ENCODE measurements at places on chromosomes 16 and 17. TPM values are rescaled to one million over a fixed set of nuclear protein-coding genes. Genes with fewer than 3 reads are reported as not detected.

- ATAC-seq = no peak
Measured at GRCh38 chr17:67617304-67617899, 100.3 kb upstream of the NOL11 start.

DNA sequence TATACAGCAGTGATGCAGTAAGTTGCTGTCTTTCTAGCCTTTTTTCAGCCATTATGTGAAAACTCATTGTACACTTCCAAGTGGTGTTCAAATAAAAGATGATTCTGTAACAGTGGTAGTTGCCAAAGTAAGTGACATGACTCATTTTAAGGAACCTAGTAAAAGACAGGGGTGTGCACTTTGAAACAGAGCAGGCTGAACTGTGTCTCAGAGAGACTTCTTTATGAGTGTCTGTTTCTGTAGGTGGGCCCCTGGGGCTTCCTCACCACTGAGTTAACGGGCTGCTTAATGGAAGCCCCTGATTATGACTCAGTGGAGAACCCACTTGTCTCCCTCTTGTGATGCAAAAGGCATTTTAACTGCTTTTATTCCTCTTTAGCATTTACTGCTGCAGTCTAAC lies 147.3 kb downstream of the PCTP start:
- peak; percentile 40 for ATAC-seq

GRCh38 chr16:57529391-57530103 lies 6.8 kb downstream of the CCDC102A start:
- no peak for ATAC-seq

DNA sequence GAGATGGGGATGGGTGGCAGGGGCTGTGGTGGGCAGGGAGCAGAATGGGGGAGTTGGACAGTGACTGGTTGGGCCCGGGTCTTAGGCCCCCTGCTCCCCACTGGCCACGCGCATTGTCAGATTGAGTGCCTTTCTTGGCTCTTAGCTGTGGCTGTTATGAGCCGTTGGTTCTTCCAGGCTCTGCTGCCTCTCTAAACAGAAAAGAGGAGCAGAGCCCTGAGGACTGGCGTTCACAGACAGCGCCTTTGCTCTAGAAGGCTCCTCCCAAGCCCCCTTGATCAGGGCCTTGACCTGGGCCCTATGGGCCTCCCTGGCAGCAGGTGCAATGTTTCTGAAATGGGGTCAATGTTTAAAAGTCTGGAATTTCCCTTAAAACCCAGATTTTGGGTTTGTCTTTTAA lies 14.8 kb upstream of the NUDT16L1 start:
- ATAC-seq = no peak

DNA sequence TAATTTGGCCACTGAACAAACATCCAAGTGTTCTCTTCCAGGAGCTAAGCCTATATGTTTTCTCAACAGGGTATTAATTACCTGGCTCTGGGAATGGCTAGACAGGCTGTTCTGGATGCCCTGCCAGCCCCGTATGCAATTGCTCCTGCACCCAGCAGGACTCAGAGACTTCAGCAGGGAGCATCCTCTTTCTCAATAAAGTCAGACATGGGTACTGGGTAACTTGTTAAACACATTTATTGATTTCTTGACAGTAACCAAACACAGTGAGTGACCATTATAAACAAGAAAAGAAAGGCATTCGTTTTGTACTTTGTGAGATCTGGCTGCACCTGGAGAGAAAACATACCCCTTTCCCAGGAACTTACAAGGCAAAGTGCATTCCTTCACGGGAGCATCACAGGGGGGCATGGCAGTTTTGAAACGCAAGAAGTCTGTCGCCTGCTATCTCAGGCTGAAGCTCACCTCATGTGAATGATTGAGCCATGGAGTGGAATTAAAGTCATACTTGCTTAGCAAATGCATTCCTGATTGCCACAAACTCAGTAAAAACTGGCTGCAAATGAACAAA lies 369.8 kb downstream of the UTP18 start:
- no peak for ATAC-seq

The MYH13 gene
- not detected for total RNA-seq

DNA sequence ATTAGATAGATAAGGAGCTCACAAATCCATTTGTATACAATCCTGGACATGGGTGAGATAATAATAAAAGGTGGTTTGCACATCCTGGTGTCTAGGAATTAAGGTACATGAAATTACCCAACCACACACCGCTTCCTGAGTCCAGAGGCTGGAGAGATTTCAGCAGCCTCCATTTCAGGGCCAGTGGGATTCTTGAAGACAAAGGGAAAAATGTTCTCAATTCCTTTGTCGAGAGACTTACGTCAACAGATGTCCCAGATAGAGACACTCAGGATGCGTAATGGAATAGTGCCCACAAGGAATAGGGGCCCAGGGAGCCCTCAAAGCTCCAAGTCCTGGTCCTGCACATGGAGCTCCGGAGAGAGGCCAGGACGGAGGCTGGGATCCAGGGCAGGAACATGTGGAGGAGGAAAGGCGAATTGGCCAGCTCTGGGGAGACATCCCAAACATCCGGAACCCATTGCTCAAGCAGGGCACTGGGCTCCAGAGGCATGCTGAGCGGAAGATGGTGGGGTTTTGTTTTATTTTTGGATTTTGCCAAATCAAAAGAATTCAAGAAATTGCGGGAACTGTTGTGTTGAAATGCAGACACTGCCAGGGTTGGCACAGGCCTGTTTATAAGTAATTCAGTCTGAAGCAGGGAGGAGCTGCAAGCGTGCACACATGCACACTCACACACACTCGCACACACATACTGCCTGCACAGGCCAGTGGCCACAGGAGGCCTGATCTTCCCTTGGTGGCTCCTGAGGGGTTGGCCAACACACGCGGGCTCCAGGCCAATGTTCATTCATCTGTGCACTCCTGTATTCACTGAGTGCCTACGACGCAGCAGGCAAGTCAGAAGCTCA lies 97.2 kb downstream of the NOG start:
- no peak for ATAC-seq

DNA sequence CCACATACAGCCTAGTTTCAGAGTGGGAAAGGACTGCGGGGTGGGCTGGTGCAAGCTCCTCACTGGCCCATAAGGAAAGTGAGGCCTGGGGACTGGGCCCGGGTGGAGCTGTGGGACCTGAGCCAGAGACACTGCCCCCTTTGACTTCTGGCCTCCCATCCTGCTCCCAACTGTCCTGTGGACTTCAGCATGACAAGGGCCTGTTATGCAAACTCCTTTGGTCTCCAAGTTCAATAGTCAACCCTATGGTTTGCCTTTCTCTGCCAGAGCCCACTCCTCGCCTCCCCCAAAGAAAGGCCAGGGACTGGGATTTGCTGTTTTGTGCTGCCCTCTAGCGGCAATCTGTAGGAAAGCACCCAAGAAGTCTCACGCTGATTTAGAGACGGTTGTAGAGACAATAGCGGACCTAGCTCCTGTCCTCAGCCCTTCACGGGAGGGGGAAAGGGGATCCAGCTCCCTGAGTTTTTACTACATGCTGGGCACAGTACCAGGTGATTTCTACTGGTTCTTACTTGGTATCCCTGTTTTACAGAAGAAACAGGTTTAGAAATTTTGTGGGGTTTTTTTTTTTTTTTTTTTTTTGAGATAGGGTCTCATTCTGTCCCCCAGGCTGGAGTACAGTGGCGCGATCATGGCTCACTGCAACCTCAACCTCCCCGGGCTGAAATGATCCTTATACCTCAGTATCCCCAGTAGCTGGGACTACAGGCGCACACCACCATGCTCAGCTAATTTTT lies 1.2 kb upstream of the TLCD3B start:
- peak; percentile 68 for ATAC-seq

DNA sequence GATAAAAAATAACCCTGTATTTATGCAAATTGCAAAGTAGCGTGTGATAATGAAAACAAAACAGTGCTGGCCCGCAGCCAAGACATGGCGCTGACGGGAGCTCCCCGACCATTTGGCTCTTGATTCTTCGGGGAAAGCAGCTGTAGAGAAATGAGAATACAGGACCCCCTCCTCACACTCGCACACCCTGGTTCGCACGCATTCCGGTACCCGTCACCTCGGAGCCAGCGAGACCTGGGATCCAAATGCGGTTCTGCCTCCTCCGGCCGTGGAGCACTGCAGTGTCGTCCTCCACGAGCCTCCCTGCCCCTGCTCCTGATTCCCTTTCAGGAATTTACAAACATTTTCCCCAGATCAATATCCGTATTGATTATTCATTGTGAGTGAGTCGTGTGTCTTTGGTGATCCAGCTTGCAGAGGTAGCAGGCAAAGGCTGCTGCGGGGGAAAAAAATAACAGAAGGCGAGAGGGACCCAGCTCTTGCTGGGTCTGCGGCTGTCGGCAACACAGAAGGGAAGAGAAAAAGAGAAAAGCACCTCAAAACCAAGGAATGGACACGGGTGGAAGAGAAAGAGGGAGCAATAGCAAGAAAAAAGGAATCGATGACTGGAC lies 184.1 kb upstream of the ZFHX3 start:
- peak; percentile 8 for ATAC-seq

DNA sequence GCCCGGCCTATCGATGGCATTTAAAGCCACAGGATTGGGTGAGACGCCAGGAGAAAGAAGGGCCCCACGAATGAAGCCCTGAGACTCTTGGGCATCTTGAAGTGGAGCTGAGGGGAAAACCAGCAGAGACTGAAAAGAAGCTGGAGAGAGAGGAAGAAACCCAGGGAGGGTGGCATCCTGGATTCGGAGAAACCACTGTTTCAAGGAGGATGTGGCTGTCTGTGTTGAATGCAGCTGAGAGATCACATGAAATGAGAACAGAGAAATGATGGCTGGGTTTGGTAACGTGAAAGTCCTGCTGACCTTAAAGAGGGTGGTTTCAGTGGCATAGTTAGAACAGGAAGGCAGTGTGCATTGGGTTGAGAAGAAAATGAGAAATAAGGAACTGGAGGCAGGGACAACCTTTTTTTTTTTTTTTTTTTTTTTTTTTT lies 3.8 kb downstream of the TNFSF12 start:
- no peak for ATAC-seq

GRCh38 chr17:40958086-40958953 lies 8.4 kb downstream of the KRT39 start:
- ATAC-seq = no peak

DNA sequence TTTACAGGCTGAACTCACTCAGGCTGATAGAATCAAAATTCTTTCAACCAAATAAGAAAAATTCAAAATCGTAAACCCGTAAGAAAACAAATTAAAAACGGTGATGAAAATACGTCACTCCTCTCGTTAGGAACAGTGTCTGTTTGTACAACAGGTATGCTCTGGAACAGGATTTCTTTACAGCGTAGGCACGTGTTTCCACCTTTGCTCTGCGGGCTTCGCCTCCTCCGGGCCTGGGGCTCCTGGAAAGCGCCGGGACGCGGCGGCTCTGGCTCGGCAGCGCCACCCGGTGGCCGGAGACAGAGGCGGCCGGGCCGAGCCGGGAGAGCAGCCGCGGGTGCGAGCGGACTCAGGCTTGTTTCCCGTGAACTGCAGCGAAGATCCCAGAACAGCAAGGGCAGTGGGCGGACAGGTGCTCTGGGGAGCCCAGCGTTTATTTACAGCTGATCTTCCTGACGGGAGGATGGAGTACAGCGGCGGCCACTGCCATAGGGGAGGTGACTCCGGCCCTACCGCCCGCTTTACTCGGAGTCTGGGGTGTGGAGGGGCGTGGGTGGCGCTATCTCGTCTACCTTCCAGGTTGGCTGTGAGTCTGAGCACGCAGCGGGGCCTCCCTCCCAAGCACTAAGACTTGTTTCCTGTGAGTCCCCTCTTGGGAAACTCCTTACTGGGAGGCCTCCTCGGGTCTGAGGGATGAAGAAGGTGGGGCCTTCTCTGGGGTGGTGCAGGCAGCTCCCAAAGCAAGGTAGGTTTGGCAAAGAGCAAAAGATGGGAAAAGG lies 40.5 kb upstream of the ATP2A3 start:
- peak; percentile 76 for ATAC-seq

The LITAFD gene
- 0.87 TPM for total RNA-seq

The TEX19 gene
- total RNA-seq = 0.63 TPM

The SALL1 gene
- 17.1 TPM for total RNA-seq

DNA sequence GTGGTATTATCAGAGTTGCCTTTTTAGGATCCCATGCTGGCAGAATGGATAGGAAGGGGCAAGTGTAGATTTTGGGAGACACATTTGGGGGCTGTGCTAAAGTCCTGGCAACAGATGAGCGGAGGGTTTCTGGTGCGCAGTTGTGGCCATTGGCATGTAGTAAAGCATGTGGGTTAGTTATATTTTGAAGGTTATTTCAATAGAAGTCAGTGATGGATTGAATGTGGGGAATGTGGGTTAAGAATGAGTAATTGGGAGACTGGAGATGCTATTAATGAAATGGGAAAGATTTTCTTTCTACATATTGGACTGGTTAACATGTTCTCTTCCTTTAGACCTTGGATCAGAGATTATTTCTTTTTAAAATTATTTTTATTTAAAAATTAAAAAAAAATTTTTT lies 10.0 kb downstream of the DUS2 start:
- ATAC-seq = no peak

DNA sequence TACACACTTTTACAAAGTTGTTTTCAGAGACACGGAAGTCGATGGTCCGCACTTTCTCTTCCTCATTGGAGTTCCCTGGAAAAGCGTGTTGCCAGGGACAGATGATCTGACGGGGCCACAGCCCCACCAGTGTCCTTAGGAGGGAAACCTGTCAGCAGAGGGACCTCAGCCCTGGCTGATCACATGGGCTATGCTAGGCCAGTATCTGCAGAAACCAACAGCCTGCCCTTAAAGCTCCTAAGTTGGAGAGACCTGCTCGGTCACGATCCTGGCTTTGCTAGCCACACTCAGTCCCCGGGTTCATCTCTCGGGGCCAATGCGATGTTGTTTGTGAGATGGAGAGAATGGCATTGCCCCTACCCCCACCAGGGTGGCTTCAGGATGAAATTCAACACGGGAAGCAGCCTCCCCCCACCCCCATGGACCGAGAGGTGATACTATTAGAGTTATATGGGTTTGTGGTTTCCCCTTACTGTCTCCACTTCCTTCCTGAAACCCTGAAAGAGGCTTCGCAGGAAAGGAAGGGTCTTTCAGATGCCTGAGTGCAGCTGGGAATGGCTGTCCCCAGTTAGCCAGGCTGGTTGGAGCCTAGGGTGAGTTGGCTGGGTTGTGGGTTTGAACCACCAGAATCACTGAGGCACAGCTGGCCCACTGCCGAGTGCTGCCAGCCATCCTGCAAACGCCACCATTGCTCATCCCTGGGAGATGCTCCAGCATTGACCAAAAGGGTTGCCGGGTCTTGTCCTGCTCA lies 16.6 kb downstream of the RMI2 start:
- ATAC-seq = no peak

- ATAC-seq = peak; percentile 39
Measured at GRCh38 chr17:80101946-80102663, 724 bp downstream of the GAA start.
